Stimulated activated CD4-positive, alpha-beta T cell treated with anti-CD3 and anti-CD28 coated beads, Interleukin-12 subunit alpha, Interleukin-12 subunit beta, amount 100 ng/mL, for 24 hours (primary cell): ENCODE measurements at places on chromosomes 3 and 15.

GRCh38 chr3:108985844-108986243 lies 32.2 kb upstream of the GUCA1C start:
- DNase-seq, result no peak

- no peak for DNase-seq
Measured at GRCh38 chr15:43193710-43194109, 8.5 kb downstream of the CCNDBP1 start.

GRCh38 chr15:77517579-77517978 lies 96.9 kb downstream of the HMG20A start:
- DNase-seq, result no peak

DNA sequence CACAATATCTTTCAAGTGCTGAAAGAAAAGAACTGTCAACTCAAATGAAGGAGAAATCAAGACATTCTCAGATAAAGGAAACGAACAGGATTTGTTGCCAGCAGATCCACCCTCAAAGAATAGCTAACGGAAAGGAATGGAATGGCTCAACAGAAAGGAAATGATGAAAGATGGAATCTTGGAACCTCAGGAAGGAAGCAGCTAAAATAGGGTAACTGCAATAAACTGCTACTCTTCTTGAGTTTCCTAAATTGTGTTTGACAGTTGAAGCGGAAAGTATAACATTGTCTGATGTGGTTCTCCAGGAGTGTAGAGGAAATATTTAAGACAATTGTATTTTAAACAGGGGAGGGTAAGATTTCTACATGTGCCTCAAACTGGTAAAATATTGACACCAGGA lies 22.0 kb downstream of the PRR23E start:
- no peak for DNase-seq

GRCh38 chr3:172261054-172261453 lies 187.2 kb downstream of the GHSR start:
- no peak for DNase-seq

DNA sequence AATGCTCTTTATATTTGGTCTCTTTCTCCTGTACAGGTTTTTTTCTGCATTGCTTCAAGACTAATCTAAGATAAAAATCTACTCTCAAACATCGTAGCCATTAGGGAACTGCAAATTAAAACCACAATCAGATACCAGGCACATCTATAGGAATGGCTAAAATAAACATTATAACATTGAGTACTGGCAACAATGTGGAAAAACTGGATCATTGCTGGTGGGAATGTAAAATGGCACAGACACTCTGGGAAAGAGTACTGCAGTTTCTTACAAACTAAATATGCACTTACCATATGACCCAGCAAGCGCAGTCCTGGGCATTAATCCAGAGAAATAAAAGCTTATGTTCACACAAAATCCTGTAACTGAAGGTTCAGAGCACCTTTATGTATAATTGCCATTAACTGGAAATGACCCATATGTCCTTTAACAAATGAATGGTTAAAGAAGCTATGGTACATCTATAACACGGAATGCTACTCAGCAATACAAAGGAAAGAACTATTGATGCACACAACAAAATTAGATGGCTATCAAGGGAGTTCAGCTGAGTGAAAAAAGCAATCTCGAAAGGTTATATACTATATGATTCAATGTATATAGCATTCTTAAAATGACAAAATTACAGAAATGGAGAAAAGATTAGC lies 6.3 kb downstream of the ABCC5 start:
- no peak for DNase-seq

GRCh38 chr15:64046421-64047153 lies at the start of gene DAPK2:
Gene DAPK2 (minus strand): TSS chr15:64046485. CDS start chr15:64040261, 6,224 bp downstream.
- DNase-seq, result peak; percentile 60

DNA sequence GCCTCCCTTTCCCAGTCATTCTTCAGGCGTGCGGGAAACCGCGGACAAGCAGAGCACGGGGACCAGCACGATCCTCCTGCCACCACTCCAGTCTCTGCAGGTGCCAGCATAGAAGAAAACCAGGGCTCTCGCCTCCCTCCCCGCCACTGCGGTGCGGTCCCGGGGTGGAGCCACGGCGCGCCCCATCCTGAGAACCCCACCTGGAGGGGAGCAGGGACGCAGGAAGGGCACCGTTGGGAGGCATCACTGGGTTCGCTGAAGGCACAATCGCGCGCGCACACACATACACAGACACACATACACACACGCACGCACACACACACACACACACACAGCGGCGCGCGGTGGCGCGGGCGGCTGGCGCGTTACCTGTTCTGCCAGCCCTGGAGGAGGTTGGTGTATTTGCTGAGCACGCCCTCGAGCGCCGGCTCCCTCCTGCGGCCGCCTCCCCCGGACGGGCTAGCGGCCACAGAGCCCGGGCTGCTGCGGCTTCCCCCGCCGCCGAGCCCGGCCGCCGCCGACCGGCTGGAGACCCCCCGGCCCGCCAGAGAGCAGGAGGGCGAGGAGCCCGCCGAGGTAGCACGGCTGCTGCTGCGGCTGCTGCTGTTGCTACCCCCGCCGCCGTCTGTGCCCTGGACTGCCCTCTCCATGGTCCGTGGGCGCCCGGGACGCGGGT lies 394 bp downstream of the OSBPL10 start:
- no peak for DNase-seq

DNA sequence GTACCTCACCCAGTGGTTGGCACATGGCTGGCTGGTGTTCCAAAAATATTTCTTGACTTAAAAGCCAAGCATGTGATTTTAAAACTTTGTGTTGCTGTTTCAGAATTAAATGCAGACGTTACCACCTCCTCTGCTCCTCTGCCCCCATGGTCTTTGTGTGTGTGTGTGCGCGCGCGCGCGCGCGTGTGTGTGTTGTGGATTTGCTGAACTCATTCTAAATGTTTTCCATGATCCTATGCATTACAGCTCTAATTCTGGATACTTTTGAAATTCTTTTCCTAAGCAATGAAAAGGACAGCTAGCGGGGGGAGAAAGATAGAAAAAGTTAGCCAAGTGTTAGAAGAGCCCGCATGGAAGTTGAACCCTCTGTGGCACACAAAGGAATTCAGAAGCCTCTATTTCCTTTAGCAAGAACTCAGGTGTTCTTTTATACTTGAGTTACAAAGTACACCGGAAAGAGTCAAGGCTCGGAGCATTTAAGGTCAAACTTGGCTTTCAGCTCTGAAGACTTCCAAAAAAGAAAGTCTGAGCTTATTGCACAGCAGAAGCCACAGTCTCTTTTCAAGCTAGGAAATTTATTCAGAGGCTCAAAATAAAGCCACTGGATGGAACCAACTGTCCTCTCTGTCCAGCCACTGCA lies 350.5 kb upstream of the TBL1XR1 start:
- no peak for DNase-seq

- DNase-seq, result no peak
Measured at GRCh38 chr3:57160076-57160764, 4.9 kb downstream of the IL17RD start.

DNA sequence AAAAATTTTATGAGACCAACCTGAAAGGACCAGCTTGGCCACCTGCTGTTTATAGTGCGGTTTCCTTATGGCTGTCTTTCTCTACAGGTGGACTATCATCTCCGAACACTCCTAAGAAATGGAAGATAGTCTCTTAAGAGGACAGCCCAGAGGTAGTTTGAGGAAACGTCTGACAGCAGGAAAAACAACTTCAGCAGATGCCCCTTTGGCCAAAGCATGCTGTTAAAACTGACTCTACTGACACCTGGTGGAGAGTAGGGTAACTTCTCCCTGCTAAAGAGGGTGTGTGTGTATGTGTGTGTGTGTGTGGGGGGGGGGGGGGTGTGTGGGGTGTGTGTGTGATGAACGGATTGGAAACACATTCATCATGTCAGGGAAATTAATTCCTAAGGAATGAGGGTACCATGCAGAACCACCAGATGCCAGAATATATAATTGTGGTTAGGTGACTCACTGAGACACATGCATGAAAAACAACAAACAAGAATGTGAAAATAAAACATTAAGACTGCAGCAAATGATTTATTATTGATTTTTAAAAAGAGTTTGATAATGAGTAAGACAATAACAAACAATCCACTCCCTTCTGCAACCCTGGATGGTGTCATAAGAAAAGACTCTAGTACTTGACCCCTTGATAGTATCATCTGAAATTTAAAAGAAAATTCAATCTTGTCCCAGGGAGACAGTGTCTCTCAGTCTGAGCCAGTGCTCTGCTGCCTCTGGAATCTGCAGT lies 256.5 kb downstream of the THRB start:
- DNase-seq, result no peak
